ENCODE measurements at places on chromosomes 2 and 18. TPM values are rescaled to one million over a fixed set of nuclear protein-coding genes. Genes with fewer than 3 reads are reported as not detected.

- DNase-seq: peak; percentile 42
Measured at GRCh38 chr2:42752816-42753813, 10.8 kb downstream of the OXER1 start.

GRCh38 chr2:177604271-177605065, 211.9 kb downstream of the AGPS start:
- no peak for DNase-seq

DNA sequence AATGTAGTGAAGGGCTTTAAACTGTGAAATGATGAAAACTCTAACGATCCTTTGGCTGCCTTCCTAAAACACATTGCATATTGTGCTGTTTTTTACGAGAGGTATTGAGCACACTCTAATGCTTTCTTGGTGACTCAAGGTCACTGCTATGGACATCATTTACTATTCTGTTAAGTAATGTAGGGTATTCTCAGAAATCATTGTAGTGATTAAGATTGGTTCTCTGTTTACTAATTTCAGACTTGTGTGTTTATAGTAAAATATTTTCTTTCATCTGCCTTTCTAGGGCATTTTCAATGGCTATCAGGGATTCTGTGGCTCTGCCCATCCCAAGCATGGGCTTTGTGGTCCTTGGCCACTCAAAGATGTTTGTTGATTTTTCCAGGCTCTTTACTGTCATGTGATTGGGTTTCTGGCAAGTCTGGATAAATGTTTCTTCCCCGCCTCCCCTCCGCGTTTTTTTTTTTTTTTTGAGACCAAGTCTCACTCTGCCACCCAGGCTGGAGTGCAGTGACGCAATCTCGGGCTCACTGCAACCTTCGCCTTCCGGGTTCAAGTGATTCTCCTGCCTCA, 29.3 kb downstream of the UBE2F start:
- DNase-seq: no peak

GRCh38 chr2:46151577-46151976, 145.6 kb upstream of the EPAS1 start:
- DNase-seq: no peak

DNA sequence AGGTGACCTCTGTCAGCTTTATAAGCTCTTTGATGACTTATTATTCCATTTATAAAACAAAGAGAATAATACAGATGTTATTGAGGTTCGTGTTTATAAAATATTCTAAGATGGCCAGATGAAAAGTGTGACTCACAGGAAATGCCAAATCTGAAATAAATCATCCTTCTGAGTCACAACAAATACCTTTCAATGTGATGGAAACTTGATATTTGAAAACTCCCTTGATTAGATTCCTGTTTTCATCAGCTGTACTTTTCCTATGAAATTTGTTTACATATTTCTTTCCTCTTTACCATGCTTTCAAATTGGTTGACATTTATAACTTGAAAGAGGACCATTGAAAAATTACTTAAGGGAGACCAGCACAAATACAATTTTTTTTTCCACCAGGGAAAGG, 30.6 kb upstream of the PPP1R1C start:
- no peak for DNase-seq

- no peak for DNase-seq
Measured at GRCh38 chr2:123791684-123792083, 233.4 kb upstream of the CNTNAP5 start.

Gene C2orf81
- 1.9 TPM for total RNA-seq

Gene UGT1A6
- 19.3 TPM for total RNA-seq

Gene TSPYL6
- total RNA-seq: not detected

Gene FHL2
- 113 TPM for total RNA-seq

Gene SLC5A7
- total RNA-seq: 0.12 TPM

Gene TRIM43
- total RNA-seq: not detected

All from mucosa of descending colon (tissue), 3 donors.